ENCODE measurements at places on chromosomes 11 and 22.

GRCh38 chr22:30680991-30681770, 13.5 kb upstream of the OSBP2 start:
- no peak for DNase-seq

DNA sequence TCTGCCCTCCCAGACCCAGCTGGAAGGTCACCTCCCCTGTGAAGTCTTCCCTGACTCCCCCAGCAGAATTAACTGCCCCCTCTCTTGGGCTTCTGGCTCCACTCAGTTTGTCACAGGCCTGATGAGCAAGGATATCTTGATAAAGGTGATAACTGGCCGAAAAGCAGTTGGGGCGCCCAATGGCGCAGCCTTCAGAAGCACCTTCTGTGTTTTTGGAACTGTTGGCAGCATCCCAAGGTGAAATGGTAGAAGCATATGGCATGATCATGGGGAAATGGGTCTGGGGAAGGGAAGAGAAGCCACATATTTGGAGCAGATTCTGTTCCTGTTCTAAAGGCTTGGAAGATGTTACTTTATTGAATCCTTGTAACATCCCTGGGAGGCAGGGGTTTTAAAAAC, 2.8 kb upstream of the TAB1 start:
- no peak for DNase-seq

GRCh38 chr22:47605886-47606285, 843.4 kb downstream of the TBC1D22A start:
- DNase-seq, result no peak

GRCh38 chr11:21465203-21465602, 727.7 kb upstream of the ANO5 start:
- no peak for DNase-seq

- no peak for DNase-seq
Observed at GRCh38 chr11:105700271-105700670, 90.4 kb downstream of the GRIA4 start.

- no peak for DNase-seq
Observed at GRCh38 chr22:44594951-44595350, 96.9 kb upstream of the RTL6 start.

GRCh38 chr11:126104420-126104819, 41.8 kb upstream of the CDON start:
- no peak for DNase-seq

- no peak for DNase-seq
Observed at GRCh38 chr11:16148301-16148931, 207.9 kb downstream of the SOX6 start.

- no peak for DNase-seq
Observed at GRCh38 chr22:43118953-43119458, 8.5 kb downstream of the BIK start.

DNA sequence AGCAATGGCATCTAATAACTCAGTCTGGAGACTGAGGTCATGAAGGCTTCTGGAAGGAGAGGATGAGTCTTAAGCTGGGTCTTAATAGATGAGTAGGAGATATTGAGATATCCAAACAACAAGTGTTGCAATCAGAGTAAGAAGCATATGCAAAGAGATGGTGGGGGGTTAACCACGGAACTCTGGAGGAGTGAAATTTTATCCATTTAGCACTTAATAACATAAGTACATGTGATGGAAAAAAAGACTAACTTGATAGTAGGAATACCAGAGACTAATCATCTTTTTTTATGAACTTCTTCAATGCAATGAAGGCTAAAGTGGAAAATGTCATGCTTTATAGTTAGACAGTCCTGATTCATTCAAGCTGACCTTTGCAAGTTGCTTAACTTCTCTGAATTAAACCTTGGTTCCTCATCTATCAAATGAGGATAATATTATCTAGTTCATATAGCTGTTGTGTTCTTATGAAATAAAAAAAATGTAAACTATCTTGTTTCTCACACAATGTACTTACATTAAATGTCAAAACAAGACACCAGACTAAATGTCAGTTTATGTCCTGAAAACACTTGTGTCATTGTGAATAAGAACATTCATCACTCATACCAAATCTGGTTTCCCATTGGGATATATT, 403.1 kb upstream of the CCDC90B start:
- no peak for DNase-seq

- DNase-seq, result no peak
Observed at GRCh38 chr11:1829039-1829820, 5.6 kb upstream of the SYT8 start.

- peak; percentile 69 for DNase-seq
Observed at GRCh38 chr22:35921777-35922176, 106.8 kb downstream of the RBFOX2 start.
